HCT116 (cell line): ENCODE measurements at places on chromosomes 4 and X. TPM values are rescaled to one million over a fixed set of nuclear protein-coding genes. Genes with fewer than 3 reads are reported as not detected.

DNA sequence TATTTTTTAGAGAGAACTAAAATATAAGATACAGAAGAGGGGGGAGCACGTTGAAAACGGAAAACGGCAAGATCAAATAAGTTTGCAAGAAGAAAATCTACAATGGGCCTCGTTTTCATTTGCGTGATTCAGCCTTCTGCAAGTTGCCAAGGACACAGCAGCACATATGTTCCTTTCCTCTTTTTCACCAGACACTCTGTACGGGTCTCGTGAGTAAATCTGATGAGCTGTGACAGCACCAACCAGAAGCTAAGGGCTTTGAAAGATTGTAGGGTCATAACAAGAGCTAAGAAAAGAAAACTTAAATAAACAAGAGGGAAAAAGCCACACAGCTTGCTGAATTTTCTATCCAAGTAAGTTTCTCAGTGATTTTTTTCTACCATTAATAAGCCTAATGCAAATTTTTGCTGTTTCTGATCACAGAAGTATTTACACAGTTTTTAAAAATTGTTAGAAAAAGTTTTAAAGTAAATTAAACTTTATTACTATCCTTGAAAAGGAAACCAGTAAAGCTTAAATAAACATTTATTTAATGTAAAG is 63.4 kb downstream of the SCML2 start:
- no peak overlapping the region for H3K4me3 ChIP-seq
- no peaks in the 10 kb centered on the region for H3K4me1 ChIP-seq

DNA sequence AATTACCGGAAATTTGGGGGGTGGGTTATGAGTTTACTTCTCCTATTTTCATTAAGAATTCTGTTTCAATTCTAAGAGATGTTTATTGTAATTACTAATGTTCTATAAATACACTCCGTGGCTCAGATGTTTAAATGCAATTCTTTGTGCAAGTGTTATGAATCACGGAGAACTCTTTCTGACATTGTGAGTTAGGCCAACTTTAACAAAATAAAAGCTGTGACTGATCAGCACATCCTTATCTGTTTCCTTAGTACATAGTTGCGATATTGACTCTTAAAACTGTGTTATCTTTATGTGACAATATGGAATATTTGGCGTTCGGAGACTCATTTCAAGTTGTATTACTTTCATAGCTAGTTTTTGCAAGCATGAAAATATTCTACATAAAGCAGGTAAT is 902 bp downstream of the KLHL4 start:
- no peaks in the 10 kb centered on the region for H3K27me3 ChIP-seq
- H3K27ac ChIP-seq = no peak overlapping the region
- DNase-seq = no peak
- H3K4me3 ChIP-seq = no peak overlapping the region
- no peaks in the 10 kb centered on the region for H3K36me3 ChIP-seq

- H3K4me3 ChIP-seq = no peak overlapping the region; the same call in 1 of the 2 replicates
- DNase-seq = peak; percentile 63
- peak overlapping the region; percentile 64 for H3K27ac ChIP-seq
Observed at GRCh38 chrX:1903236-1903935, 288.5 kb downstream of the ASMT start.

GRCh38 chr4:110475881-110476818 is at the start of gene ENPEP:
TSS of gene ENPEP (plus strand) at chr4:110476155. CDS start at chr4:110476415, 260 bp downstream.
- no peak within 1 kb of the TSS for H3K4me3 ChIP-seq
- no peak within 1 kb of the TSS for H3K27ac ChIP-seq
- no peaks in the 10 kb centered on the region for H3K27me3 ChIP-seq
- no peak for DNase-seq

- H3K4me3 ChIP-seq = no peak overlapping the region
- no peak overlapping the region for H3K27ac ChIP-seq
- H3K27me3 ChIP-seq = no peaks in the 10 kb centered on the region
- DNase-seq = no peak
Observed at GRCh38 chrX:10939424-10939823, 171.7 kb upstream of the HCCS start.

- no peaks in the 10 kb centered on the region for H3K4me1 ChIP-seq
- H3K36me3 ChIP-seq = no peaks in the 10 kb centered on the region
- no peak for DNase-seq
- no peak overlapping the region for H3K4me3 ChIP-seq
Observed at GRCh38 chr4:61933527-61933926, 733.4 kb downstream of the ADGRL3 start.

- no peak overlapping the region for H3K4me3 ChIP-seq
- no peaks in the 10 kb centered on the region for H3K4me1 ChIP-seq
- H3K36me3 ChIP-seq = no peaks in the 10 kb centered on the region
Observed at GRCh38 chr4:117093571-117093970, 8.2 kb upstream of the TRAM1L1 start.

GRCh38 chr4:1370321-1371124 is 23.5 kb downstream of the UVSSA start:
- H3K4me3 ChIP-seq = no peak overlapping the region
- no peaks in the 10 kb centered on the region for H3K4me1 ChIP-seq
- no peaks in the 10 kb centered on the region for H3K36me3 ChIP-seq

DNA sequence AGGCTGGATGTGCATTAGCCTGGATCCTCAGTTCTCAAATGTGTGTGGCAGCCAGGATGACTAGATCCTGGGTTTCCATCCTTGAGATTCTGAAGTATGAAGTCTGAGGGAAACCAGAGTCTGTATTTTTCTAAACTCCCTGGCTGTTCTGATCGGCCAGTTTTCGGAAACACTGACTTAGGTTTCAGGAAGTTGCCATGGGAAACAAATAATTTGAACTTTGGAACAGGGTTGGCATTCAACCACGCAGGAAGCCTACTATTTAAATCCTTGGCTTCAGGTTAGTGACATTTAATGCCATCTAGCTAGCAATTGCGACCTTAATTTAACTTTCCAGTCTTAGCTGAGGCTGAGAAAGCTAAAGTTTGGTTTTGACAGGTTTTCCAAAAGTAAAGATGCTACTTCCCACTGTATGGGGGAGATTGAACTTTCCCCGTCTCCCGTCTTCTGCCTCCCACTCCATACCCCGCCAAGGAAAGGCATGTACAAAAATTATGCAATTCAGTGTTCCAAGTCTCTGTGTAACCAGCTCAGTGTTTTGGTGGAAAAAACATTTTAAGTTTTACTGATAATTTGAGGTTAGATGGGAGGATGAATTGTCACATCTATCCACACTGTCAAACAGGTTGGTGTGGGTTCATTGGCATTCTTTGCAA is 67.6 kb downstream of the PDGFRA start:
- H3K27ac ChIP-seq = no peak overlapping the region
- H3K4me1 ChIP-seq = peaks cover 5% of the 10 kb centered on the region; the same call in 1 of the 2 replicates
- no peaks in the 10 kb centered on the region for H3K36me3 ChIP-seq
- no peak overlapping the region for H3K4me3 ChIP-seq
- DNase-seq = no peak
- 0 out of 2 replicates have a peak, but pooled peaks cover 6% of the 10 kb centered on the region for H3K27me3 ChIP-seq

DNA sequence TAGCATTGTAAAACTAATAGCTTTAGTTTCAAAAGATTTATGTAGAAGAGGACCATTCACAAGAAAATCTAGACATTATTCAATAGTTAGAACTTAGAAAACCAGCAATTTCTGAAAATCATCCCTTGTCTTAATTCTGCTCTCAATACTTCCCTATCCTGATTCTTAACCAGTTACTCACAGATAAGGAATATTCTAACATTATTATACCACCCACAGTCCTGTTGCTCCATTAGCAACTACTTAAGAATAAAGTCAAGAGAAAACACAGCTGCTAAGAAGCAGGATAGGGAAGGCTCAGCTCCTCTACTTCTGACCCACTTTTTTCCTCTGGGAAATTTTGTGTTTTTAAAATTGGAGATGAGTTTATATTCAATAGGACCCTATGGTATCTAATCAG is 47.7 kb downstream of the PHKA1 start:
- no peaks in the 10 kb centered on the region for H3K27me3 ChIP-seq
- no peaks in the 10 kb centered on the region for H3K4me1 ChIP-seq
- no peak overlapping the region for H3K4me3 ChIP-seq
- DNase-seq = no peak
- H3K27ac ChIP-seq = no peak overlapping the region

DNA sequence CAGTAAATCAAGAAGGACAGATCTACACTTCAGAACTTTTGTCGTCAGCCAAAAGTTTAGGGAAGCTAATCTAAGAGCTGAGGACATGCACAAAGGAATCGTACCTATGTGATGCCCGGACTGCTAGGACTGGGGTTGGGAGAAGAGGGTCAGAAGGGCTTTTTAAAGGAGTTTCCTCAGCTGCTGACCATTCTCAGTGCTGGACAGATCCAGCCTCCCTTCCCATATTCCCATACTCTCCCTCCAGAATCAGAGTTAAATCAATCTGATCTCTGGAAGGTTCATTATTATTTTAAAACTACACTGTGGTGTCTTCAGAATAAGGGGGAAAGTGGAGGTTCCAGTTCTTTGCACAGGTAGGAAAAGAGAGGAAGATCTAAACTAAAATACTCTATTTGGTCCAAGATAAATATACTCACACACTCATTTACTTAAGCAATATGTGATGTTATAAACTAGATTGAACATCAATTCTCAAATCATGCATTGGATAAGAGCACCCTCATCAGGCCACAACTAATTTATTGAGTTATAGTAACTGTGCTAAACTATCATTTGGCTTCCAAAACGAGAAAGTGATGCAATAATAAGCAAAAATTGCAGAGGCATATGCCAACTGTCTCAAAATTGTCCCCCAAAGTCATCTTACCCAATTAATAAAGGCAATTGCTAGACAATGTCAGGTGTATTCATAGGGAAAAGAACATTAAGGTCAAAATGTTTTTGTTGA is 124.7 kb downstream of the HNRNPD start:
- no peak overlapping the region for H3K27ac ChIP-seq
- peaks cover 31% of the 10 kb centered on the region for H3K27me3 ChIP-seq
- H3K4me1 ChIP-seq = no peaks in the 10 kb centered on the region
- DNase-seq = no peak

GRCh38 chrX:17470136-17470535 is 95.1 kb downstream of the NHS start:
- H3K36me3 ChIP-seq = no peaks in the 10 kb centered on the region
- H3K27ac ChIP-seq = no peak overlapping the region
- DNase-seq = no peak
- H3K4me3 ChIP-seq = no peak overlapping the region

- H3K4me1 ChIP-seq = peaks cover 78% of the 10 kb centered on the region
- no peaks in the 10 kb centered on the region for H3K36me3 ChIP-seq
- H3K27ac ChIP-seq = peak overlapping the region; percentile 92
- no peaks in the 10 kb centered on the region for H3K27me3 ChIP-seq
- no peak for DNase-seq
Observed at GRCh38 chr4:74543983-74544382, 99.0 kb downstream of the AREG start.

DNA sequence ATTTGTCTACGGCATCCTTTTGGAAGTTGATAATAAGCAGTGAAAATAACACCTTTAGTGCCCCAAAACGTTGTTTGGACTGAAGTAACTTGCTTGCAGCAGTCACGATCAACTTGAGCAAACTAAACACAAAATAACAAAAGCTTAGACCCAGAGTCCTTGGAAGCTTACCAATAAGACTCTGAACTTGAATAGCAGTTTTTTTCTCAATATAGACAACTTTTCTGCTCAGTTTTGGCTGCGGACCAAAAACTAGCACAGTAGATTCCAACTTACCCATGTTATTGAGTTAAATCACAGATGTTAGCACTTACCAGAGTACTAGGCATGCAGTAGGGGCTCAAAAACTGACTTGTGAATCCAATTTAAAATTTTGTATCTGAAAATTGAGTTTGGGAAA is 746.9 kb downstream of the PCDH19 start:
- no peak for DNase-seq
- no peaks in the 10 kb centered on the region for H3K27me3 ChIP-seq
- H3K36me3 ChIP-seq = no peaks in the 10 kb centered on the region
- no peak overlapping the region for H3K4me3 ChIP-seq
- no peaks in the 10 kb centered on the region for H3K4me1 ChIP-seq

GRCh38 chr4:154616731-154617130 is 4.3 kb upstream of the FGG start:
- H3K27ac ChIP-seq = no peak overlapping the region
- H3K36me3 ChIP-seq = no peaks in the 10 kb centered on the region

GRCh38 chr4:128009428-128009827 is 44.2 kb downstream of the ABHD18 start:
- no peak overlapping the region for H3K4me3 ChIP-seq
- no peaks in the 10 kb centered on the region for H3K27me3 ChIP-seq
- no peak for DNase-seq
- no peaks in the 10 kb centered on the region for H3K4me1 ChIP-seq

DNA sequence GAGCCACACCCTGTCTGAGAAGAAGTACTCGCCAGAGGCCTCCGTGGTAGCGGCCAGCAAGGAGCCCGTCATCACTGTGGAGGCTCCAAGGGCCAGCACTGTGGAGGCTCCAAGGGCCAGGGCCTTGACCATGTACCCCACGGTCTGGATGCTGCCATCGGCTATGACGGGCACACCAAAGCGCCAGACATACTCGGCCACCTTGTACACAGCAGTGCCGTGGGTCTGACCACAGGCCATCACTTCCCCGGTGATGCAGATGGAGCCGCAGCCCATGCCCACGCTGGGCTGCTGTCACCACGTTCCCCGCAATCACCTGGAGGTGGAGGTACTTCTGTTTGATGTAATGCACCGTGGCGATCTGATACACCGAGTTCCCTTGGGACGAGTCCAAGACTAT is 377.7 kb upstream of the MAOA start:
- DNase-seq = no peak
- H3K4me3 ChIP-seq = no peak overlapping the region
- no peaks in the 10 kb centered on the region for H3K4me1 ChIP-seq

- no peaks in the 10 kb centered on the region for H3K36me3 ChIP-seq
- no peaks in the 10 kb centered on the region for H3K4me1 ChIP-seq
- H3K27ac ChIP-seq = no peak overlapping the region
- no peaks in the 10 kb centered on the region for H3K27me3 ChIP-seq
- no peak for DNase-seq
Observed at GRCh38 chr4:179352221-179352620, 1910.0 kb upstream of the AGA start.

GRCh38 chr4:79290376-79290775 is 35.5 kb downstream of the NAA11 start:
- H3K27ac ChIP-seq = no peak overlapping the region
- no peaks in the 10 kb centered on the region for H3K4me1 ChIP-seq
- peaks cover 10% of the 10 kb centered on the region; the same call in 1 of the 2 replicates for H3K27me3 ChIP-seq
- no peaks in the 10 kb centered on the region for H3K36me3 ChIP-seq
- no peak for DNase-seq

- H3K27ac ChIP-seq = no peak overlapping the region
- peaks cover 8% of the 10 kb centered on the region for H3K4me1 ChIP-seq
- H3K36me3 ChIP-seq = no peaks in the 10 kb centered on the region
- no peaks in the 10 kb centered on the region for H3K27me3 ChIP-seq
- H3K4me3 ChIP-seq = no peak overlapping the region
Observed at GRCh38 chrX:41241962-41242361, 92.0 kb upstream of the DDX3X start.

The HOPX gene
- 0.42 TPM for total RNA-seq

The FGFRL1 gene
- 91.1 TPM for total RNA-seq

The PARM1 gene
- total RNA-seq = 11.7 TPM

The SULT1E1 gene
- total RNA-seq = not detected

The GAGE2A gene
- total RNA-seq = 0.52 TPM

The ADH1C gene
- not detected for total RNA-seq

The NWD2 gene
- not detected for total RNA-seq

The TRO gene
- 0.25 TPM for total RNA-seq

The MAGEC1 gene
- not detected for total RNA-seq

The PHOX2B gene
- total RNA-seq = not detected

The F9 gene
- not detected for total RNA-seq

The EFHC2 gene
- not detected for total RNA-seq

The MEPE gene
- not detected for total RNA-seq
